ENCODE measurements at places on chromosomes 4 and X. TPM values are rescaled to one million over a fixed set of nuclear protein-coding genes. Genes with fewer than 3 reads are reported as not detected.
A peak's percentile ranks its signal among the peaks of the same experiment; 100 is the strongest.

GRCh38 chr4:181566490-181566889, 676.7 kb upstream of the TENM3 start:
- DNase-seq: peak; percentile 19

- DNase-seq: no peak
Measured at GRCh38 chrX:10117864-10118377, 38.9 kb upstream of the CLCN4 start.

DNA sequence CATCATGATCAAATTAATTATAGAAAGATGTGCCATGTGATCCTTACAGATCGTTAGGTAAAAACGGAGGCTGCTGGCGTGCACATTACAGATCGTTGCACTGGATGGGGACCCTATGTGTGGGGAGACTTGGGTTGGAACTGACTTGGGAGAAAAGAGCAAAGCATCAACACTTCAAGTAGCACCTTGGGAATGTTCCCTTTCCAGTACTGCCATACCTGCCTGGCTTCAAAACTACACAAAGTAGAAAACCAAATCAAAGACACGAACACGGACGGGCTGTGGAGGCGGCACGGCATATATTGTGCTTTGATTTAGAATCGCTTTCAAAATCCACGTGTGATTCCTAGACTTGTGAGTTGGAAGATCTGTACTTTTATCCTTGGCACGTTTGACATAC, 898 bp downstream of the CMC4 start:
- no peak for DNase-seq

- no peak for DNase-seq
Measured at GRCh38 chr4:108417923-108418322, 202.5 kb upstream of the RPL34 start.

DNA sequence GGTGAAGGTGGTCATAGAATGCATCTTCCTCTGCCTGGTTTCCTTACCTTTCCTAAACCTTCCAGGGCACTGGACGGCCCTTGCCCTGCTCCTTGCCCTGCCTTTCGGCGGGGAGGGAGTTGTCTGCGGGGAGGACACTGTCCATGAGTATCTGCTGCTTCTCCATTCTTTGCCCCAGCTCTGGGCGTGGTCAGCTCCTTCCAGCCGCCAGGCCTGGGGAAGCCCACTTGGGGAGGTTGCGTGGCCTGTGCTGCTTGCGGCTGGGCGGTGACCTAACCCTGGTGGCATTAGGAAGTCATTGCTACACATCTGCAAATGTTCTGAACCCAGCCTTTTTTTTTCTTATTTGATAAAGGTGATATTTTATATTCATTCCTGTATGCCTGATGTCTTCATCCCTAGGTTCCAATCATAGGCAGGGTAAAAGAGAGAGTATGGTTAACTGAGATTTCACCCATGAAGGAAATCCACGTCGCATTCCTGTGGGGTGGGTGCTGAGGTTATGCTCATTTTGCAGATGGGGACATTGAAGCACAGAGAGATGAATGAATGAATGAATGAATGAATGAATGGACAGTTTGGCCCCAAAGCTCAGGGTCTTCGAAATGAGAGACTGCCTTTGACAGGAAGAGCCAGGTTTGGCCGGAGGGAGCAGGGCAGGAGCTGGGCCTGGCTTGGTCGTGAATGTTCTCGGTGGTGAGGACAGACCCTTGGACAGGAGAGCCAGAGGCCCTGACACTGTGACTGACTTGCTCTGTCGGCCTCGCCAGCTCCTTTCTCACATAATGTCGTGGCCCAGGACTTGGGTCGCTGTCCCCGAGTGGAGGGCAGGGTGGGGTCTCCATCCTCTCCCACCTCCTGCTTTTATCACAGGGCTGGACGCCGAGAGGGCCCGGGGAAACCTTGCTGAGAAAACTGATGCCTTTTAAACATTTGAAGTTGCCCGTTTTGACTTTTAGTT, 57.8 kb upstream of the GPR78 start:
- DNase-seq: no peak

GRCh38 chrX:134685668-134686067, 27.4 kb upstream of the PLAC1 start:
- DNase-seq: no peak

DNA sequence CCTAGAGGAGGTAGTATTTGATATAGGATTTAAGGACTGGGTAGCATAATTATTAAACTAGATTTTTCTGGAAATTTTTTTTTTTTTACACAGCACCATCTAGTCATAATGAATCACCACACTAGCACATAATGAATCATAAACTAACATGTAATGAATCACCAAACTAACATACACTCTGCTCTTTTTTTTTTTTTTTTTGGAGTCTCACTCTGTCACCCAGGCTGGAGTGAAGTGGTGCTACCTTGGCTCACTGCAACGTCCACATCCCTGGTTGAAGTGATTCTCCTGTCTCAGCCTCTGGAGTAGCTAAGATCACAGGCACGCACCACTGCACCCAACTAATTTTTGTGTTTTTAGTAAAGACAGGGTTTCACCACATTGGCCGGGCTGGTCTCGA, 92.5 kb downstream of the FAM13A start:
- DNase-seq: no peak

DNA sequence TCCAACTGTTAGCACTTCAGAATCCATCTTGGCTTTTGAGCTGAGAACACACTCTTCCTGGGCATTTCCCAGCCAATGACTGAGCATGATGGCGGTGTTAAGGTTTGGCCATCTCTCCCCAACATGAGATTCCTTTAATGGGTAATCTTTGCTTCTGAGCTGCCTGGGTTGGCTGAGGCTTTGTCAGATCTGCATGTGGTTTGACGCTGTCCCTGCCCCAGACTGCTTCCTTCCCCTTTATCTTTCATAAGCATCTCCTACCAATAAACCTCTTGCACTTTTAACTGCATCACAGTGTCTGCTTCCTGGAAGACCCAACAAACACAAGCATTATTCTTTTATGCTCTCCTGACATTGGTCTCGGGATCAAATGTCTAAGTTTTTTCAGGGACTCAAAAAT, 31.5 kb upstream of the DIPK2B start:
- DNase-seq: no peak

- no peak for DNase-seq
Measured at GRCh38 chr4:13126976-13127910, 356.9 kb downstream of the RAB28 start.

DNA sequence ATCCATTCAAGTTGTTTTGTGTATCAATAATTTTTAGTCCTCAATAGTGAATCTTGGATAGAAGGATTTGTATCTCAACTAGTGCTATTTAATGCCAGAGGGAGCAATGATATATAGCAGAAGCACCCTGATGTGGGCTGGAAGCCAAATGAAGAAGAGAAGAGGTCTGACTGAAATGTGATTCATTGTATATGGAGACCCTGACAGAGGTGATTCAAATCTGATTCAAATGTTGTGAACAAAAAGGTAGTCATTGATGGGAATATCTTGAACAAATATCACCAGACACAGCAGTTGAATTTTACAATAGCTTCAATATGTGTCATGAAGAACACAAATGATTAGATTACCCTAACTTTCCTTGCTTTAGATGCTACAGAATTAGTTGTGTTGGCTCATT, 27.5 kb upstream of the SULT1B1 start:
- no peak for DNase-seq

GRCh38 chr4:134915355-134915754, 713.8 kb upstream of the PABPC4L start:
- DNase-seq: no peak

USP11 gene
- 42.2 TPM for total RNA-seq

PAGE1 gene
- total RNA-seq: not detected

DCK gene
- total RNA-seq: 7.5 TPM

GAR1 gene
- total RNA-seq: 8.6 TPM

TKTL1 gene
- total RNA-seq: 11.7 TPM

NKX3-2 gene
- not detected for total RNA-seq
